ENCODE measurements at places on chromosomes 2 and 18.

DNA sequence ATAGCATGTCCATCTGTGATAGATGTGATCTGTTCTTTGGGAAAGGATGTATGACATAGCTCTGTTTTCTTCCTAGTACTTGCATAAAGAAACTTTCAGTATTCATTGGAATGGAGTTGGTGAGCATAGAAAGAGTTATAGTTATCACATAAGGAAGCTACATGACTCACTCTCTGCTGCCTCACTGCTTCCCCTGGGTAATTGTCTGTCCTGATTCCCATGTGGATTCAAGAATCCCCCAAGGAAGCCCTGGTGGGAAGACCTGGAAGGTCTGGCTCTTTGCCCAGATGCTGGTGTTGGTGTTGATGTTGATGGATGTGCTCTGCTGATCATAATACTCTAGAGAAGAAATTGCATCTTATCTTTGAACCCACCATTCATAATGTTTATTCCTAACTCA lies 60.6 kb downstream of the PTPN4 start:
- DNase-seq = no peak

DNA sequence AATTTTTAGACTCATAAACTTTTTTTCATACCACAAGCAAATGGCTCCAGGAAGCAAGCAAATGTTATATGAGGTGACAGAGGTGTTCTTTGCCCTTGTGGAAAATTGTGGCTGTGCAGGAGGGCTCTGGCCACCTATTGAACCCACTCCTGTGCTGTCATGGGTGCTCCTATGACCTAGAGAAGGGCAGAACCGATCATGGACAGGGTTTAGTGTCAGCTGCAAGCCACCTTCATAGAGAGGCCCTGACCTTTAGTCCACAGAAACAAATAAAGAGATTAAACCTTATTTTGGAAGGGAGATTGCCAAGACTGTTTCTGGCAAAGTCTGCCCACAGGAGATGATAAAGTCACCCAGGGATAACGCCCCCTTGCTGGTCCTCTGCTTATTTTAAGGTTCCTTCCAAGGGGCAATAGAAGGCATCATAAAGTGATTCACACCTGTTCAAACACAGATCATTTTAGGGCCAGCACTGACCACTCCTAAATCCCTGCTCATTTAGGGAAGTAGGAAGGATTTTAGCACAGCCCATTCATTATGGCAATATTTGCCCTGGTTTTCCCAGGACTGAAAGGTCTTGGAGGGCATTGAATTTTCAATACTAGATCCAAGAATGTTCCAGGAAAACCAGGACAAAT lies 26.1 kb upstream of the STAT4 start:
- no peak for DNase-seq

DNA sequence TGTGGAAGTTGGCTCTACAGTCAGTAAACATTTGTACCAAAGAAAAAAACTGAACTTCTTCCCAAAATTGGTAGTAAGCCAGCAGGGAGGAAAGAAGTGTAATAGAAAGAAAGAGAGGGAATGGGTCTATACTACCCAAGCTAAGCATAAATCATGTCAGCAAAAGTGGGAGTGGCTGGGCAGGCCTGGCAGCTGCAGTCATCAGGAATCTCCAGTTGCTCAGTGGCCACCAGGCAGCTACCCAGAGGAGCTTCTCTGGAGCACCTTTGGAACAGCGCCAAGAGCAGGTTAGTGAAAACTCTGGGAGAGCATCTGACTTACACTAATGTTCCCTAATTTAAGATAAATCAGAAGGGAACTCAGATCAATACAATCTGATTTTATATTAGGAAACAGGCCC lies 14.3 kb downstream of the FRZB start:
- DNase-seq = no peak

DNA sequence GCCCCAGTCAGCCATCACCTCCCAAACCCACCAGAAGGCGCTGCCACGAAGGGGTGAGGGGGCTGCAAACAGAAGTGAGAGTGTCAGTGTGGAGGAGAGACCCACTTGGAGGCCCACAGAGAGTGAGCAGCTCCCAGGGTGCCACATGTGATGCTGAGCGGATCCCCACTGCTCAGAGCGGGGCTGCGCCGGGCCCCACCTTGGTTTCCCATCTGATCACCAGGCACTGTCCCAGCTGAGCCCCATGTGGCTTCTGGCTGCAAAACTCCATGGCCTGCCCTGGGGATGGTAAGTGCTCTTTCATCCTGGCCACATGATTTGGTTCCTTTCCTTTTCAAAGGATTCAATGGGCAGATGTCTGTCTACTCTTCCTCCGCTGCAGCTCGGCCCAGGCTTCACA lies 23.8 kb downstream of the SNORC start:
- DNase-seq = no peak

DNA sequence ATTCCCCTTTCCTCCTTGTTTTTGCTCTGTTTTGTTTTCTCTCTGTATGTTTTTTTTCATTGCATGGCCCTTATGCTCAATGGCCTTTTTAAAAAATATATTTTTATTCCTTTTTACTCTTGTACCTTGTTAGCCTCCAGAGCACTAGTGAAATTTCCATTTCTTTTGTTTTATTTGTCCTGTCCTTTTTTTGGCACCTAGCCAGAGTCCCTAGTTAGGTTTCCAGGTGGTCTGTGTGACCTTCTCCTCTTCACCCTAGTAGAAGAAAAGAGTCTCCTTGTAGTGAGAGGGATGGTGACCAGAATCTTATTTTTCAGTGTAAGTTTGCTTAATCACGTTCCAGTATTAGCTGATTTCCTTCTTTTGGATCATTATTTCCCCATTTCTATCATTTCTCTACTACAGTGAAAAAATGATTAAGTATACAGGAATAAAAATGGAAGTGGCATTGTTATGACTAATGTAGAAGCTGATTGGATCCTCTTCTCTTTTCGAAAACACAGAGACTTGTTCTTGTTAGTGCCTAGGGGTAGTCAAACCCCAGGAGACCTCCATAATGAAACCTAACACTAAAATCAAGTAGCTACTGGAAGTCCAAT lies 65.9 kb downstream of the NBEAL1 start:
- no peak for DNase-seq

DNA sequence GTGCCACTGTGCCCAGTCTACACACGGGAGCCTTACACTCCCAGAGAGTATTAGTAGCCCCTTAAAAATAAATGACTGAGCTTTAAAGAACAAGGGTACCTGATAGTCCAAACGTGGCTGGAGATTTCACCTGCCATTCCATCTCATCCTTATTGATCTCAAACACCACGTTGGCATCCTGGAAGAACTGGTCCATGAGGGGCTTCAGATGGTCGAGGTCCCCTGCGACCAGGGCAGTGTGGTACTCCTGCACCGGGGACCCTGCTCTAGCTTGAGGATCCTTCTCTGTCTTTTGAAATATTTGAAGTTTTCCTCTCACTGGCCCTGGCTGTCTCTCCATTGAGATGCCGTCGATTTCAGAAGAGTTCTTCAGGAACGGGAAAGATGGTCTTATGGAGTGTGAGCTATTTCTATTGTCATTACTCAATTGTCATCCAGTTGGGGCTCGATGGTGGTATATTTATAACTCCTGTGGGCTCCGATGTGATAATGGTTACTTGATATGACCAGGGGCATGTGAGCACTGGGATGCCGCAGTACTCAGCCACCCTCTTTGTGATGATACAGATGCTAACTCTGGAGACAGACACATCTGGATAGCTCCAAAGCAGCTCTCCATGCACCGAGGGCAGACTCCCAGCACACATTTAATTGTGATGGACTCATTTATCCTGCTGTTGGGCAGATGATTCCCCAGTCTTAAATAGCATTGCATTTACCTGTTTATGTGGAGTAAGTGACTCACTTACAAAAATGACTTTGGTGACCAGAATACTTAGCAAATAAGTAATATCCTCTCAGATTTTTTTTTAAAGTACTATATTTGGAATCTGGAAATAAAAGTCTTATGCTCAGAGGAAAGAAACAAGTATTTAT lies 22.8 kb downstream of the ASB18 start:
- DNase-seq = no peak

DNA sequence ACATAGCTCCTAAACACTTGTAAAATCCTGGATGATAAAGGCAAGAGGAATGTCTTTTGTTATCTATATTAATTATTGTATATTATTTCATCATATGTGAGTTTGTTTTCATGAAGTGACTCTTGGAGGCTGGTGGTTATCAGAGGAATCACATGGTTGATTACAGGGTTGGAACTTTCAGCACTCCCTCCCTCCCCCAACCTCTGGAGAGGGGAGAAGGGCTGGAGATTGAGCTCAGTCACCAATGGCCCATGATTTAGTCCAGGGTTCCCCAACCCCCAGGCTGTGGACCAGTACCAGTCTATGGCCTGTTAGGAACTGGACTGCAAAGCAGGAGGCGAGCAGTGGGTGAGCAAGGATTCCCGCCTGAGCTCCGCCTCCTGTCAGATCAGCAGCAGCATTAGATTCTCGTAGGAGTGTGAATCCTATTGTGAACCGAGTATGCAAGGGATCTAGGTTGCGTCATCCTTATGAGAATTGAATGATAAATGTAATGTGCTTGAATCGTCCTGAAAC lies 37.7 kb downstream of the FBXO48 start:
- no peak for DNase-seq

DNA sequence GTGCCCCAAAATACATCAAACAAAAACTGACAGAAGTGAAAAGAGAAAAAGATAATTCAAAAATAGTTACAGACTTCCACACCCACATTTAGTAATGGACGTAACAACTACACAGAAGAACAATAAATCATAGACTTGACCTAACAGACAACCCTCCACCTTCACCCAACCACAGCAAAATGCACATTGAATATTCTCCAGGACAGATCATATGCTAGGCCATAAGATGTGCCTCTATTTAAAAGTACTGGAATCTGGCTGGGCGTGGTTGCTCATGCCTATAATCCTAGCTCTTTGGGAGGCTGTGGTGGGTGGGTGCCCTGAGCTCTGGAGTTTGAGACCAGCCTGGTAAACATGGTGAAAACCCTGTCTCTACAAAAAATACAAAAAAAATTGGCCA lies 20.0 kb downstream of the SLC66A2 start:
- DNase-seq = no peak

GRCh38 chr2:78201064-78201575 lies 678.9 kb upstream of the LRRTM4 start:
- no peak for DNase-seq

GRCh38 chr18:22021701-22022100 lies 147.7 kb upstream of the GATA6 start:
- no peak for DNase-seq

DNA sequence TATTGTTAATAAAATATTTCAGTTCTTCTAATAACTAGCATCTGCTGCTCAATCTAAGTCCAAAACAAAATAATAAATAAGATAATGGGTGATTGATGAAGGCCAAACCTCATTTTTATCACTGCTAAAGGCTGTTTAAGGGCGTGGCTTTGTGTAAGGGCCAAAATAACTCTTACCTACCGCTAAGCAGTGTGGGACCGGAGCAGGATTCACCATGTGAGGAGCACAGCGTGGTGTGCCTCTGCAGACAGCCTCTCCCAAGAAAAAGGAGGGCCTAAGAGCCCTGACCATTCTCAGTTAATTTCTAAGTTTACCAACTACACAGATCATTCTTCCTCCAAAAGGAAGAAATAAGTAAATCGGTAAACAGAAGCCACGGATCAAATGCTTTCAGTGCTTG lies 353.7 kb downstream of the ARL6IP6 start:
- DNase-seq = no peak
